ENCODE measurements at places on chromosomes 4 and X.

- peak; percentile 80 for DNase-seq
Observed at GRCh38 chr4:86594559-86595425, 677 bp downstream of the PTPN13 start.

DNA sequence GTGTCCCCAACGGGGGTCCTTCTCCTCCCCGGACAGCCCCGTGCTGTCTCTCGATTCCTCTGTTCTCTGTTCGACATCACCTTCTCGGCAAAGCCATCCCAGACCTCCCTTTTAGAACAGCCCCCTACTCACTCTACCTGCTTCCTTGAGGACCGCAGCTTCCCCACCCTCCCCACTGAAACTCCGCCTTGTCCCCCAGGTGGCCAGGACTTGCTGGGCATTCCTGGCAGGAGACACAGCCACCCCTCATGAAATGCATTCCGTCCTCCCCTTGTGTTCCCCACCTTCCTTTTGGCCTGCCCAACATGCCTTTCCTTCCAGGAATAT, 34.8 kb upstream of the GPR78 start:
- no peak for DNase-seq

GRCh38 chrX:99142745-99143144, 1267.3 kb downstream of the PCDH19 start:
- DNase-seq = no peak

- DNase-seq = no peak
Observed at GRCh38 chr4:57318703-57319102, 208.5 kb upstream of the IGFBP7 start.

DNA sequence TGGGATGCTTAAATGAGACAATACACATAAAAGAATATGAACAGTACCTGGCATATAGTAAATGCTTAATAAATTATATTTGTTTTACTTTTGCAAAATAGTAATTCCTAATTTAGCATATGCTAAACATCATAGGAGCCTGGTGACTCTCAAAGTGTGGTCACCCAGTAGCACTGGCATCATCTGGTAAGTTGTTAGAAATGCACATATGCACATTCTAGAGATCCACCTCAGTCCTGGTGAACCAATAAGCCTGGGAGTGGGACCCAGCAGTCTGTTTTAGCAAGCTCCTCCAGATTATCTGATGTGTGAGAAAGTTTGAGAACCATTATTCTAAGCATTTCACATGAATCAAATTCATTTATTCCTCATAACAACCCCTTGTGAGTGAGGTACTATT, 830.4 kb downstream of the RPA4 start:
- no peak for DNase-seq

DNA sequence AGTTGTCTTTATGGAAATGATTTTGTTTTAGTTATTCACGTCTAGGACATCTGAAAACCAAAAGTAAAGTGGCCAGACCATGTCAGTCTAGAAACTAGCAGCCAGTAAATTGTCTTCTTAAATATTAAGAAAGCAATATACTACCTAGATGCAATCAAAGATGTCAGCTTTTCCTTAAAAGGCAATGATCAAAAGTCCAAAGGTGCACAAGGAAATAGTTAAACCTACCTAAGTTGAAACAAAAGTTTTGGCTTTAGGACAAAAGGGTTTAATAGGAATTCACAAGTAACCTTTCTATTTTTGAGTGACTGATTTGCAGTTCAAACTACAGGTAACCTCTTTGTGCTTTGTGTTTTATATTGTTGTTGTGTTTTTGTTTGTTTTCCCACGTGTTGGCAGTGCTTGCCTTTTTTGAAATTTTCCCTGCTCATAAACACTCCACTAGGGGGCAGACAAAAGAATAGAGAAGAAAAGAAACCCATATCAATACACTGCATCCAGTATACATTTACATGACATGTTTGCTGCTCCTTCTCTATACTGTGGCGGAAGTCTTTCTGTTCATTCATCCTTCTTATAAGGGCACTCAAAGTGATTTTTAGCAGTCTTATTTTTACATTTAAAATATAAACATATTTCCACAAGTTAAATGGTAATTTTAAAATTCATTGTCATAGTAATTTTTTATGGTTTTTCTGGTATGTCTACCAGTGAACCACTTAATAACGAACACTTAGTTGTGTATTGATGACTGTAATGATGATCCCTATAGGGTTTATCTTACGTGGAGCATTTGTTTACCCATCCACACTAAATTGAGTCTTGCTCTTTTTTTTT, 62.7 kb downstream of the GAB1 start:
- no peak for DNase-seq

DNA sequence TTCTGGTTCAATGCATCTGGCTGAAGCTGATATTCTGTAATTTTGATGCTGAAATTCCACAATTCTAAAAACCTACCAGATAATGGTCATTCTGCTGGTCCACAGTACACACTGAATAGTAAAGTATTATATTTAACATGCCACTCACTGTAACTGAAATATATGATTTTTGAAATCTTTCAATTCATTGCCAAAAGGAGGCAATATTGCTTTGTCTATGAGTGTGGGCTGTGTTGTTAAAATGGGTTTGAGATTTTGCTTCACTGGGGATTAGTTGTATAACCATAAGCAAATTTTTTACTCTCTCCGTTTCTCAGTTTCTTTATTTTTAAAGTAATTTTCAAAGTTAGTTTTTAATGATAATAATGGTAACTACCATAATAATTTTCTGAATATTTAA, 1404.1 kb upstream of the IGFBP7 start:
- no peak for DNase-seq

DNA sequence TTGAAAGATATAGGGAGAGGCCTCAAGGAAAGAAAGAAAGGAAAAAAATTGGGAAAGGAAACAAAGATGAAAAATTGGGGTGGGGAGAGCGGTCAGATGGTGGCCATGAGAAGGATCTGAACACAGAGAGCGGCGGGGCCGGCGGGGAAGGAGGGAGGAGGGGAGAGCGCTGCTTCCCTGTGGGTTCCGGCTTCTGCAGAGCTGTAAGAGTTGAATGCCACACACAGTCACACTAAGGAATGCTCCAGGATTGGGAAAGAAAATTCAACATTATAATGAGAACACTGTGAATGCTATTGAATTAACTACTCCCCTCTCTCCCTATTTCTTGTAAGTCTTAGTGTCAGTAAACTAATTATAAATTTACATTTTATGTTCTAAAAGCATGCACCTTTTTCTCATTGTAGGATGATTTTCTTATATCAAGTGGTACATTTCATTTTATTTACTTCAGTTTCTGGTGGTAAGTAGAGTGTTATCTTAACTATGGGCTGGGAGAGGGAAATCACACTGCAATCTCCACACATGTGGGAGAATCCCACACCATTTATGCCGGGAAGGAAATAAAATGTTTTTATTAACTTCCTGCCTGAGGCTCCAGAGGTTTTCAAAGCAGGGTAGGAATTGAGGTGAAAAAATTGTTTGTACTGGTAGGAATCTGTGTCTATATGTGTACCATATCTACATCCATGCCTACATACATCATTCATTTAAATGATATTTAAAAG, 904 bp downstream of the F11 start:
- no peak for DNase-seq

- DNase-seq = no peak
Observed at GRCh38 chr4:85732124-85732523, 257.2 kb downstream of the ARHGAP24 start.
